Testis (tissue), 5 donors: ENCODE measurements at places on chromosomes 4 and X.
A peak's percentile ranks its signal among the peaks of the same experiment; 100 is the strongest.

GRCh38 chrX:79704325-79704724, 310.2 kb upstream of the TBX22 start:
- DNase-seq: no peak

- DNase-seq: peak; percentile 74
Measured at GRCh38 chr4:185567381-185568376, 32.4 kb upstream of the PDLIM3 start.

DNA sequence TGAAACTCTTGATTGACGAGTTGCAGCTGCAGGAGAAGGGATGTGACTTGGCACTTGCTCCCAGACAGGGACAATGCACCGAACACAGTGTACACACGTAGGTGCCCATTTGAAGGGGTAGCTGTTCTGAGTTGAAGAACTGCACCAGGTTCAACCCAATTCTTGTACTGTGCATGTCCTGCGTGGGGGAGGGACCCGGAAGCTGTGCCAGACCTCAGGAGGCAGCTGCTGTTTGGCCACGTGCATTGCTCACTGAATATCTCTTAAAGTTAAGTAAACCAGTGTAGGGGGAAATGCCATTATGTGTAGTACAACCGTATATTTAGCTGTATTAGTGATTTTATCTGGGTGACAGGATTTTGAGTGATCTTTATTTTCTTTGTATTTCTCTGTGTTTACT, 12.0 kb upstream of the RBBP7 start:
- peak; percentile 64 for DNase-seq

DNA sequence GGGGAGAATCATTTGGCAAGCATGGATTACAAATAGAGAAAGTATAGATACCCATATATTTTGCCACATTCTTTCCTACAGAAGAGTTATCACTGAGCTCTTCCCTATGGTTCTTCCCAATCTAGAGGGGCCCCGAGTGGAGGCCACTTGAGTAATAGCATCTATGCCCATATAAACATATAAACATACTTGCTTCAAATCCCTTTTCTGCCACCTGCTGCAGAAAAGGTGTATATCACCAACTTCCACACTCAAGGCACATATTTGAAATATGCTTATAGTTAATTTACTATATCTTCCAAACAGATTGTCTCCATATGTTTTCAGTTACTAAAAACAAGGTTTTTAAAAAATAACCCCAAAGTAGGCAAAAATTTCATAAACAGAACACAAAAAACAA, 642.8 kb upstream of the DIPK2B start:
- no peak for DNase-seq

- no peak for DNase-seq
Measured at GRCh38 chrX:151815398-151815797, 80.9 kb downstream of the CNGA2 start.
